ENCODE measurements at places on chromosomes 5 and 9.
A peak's percentile ranks its signal among the peaks of the same experiment; 100 is the strongest.

GRCh38 chr9:128101690-128102089 is 25.8 kb downstream of the PTGES2 start:
- no peak for DNase-seq

- no peak for DNase-seq
These were observed 10.4 kb downstream of the MED27 start for GRCh38 chr9:132069046-132069898.

- DNase-seq, result no peak
These were observed 125.4 kb upstream of the FAM120A start for GRCh38 chr9:93326056-93326455.

- no peak for DNase-seq
These were observed 55.9 kb downstream of the MRPL36 start for GRCh38 chr5:1743769-1744085.

GRCh38 chr5:158482125-158482524 is 617.6 kb downstream of the EBF1 start:
- no peak for DNase-seq

DNA sequence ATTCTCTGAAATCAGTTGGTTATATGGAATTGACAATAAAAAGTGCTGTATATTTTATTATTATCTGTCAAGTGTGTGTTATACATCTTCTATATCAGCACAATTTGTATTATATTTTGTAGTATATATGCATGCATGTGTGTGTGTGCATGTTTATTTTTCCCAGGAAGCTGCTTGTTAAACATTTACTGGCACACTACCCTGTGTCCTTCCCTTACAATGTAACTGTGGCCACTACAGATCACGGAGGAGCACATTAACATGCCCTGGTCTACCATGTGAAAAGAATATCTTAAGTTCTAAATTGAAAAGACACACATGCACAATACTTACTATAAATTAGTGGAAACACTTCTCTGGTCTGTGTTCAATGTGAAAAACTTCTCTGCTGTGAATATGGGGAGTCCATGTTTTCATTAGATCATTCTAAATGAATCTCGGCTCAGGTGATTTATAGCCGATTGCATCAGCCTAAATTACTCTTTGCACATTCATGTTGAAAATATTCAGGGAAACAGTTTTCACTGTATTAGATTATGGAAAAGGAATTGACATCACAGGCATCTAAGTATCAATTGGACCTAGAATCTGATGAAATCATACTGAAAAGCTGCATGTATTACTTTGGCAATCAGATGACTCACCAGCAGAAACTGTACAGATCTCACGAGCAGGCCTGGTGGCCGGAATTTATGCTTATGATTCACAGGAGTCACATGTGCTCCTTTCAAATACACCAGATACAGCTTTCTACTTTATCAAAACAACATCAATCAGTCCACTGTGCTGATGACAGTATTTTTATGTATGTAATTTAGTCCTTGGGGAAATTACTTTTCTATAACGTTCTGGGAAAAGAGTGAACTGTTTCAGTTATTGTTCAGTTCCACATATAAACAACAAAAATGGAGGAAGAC is 39.4 kb downstream of the LURAP1L start:
- peak; percentile 19 for DNase-seq

DNA sequence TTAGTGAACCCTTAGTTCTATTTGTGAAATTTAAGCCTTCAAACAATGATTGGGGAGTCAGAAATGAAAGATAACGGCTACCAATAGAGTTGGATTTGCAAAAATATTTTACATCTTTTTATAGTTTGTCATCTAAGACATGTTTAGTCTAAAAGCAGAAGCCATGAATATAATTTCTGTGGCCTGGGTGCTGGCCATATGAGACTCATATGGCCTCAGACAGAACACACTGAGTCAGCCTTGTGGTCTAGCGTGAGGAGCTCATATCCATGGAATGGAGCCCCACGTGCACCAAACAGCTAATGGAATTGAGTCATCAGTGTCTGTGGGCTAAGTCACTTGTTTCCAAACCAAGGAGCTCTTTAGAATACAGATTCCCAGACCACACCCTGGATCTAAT is 240.7 kb upstream of the NREP start:
- DNase-seq, result no peak

- no peak for DNase-seq
These were observed 118.3 kb downstream of the PIK3R1 start for GRCh38 chr5:68333649-68334552.

DNA sequence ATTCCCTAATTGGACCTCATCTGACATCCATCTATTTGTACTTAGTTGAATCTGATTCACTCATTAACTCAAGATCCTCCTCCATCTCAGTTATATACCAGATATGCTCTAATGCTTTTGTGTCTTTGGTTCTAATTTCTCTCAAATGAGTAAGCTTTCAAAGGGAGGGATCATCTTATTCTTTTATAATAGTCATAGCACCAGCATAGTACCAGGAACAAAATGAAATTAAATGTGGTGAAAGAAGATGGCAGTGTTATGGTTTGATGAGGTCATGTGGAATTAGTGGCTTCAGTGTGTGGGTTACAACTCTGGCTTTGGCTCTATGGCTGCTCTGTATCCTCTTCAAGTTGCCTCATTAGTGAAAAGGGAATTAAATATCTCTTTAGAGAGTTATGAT is 32.5 kb upstream of the ZNF366 start:
- DNase-seq, result no peak

DNA sequence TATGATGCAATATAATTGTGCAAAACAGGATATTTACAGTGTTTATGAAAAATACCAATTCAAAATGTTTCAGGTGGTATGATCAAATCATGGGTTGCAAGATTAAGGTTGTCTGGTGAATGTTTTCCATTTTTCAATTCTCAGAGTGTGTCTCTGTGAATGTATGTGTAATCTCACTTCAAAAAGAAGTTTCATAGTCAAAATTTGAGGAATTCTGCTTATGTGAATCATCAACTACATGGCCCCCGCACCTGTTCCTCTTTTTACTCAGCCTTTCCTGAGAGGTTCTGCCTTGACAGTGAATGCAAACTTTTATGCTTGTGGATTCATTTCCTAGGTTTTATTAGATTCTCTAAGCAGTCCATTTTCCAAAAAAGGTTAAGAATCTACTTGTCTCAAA is 32.1 kb downstream of the KCTD16 start:
- DNase-seq, result no peak

- DNase-seq, result no peak
These were observed 662.5 kb downstream of the IRX1 start for GRCh38 chr5:4258170-4258569.

GRCh38 chr5:117803533-117803932 is 1184.8 kb downstream of the DTWD2 start:
- DNase-seq, result no peak

GRCh38 chr5:173329491-173330337 is 1.5 kb upstream of the STC2 start:
- no peak for DNase-seq

DNA sequence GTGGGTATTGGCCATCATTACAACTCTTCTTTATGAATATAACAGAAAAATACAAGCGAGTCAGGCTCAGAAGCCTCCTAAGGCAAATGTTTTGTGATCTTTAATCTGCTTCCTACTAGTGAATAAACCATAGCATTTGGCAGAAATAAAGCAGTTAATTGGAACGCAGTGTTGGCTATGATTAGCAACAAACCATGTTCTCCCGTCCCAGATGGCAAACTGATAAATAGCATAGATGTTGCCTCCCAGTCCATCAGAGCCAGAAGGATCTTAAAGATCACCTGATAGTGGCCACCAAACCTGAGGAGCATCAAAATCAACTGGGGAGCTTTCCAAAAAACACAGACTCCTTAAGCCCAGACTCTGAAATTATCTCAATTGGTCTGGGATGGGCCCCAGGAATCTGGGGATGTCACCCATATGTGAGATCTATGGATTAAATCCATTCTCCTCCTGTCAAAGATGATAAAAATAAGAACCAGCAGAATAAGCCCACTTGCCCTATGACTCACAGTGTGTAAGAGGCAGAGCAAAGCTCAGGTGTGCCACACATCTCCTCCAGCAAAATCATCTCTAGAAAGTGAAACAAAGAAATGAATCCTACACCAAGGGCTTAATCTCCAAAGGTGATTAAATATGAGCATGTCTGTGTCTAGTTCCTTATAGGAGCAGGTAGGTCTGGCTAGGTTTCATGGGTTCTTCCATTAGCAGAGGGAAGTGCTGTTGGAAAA is 50.3 kb downstream of the APBA1 start:
- no peak for DNase-seq

DNA sequence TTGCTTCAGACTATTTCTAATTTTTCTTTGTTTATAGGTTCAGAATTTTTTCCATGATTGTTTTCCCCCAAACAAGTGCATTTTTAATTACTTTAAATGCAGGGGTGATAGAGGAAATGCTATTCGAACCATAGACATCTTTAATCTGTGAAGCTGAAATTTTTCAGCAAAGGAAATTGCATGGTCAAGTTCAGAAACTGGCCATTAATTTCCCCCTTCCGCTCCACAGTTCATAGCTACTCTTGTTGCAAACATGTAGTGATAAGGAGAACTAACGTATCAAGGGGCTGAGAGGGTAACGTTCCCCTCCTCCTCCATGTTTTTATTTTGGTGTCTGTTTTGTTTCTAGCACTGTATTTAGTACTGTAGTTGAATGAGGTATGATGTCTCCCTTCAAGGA is 3.4 kb upstream of the ROPN1L start:
- DNase-seq, result no peak

GRCh38 chr5:134464988-134465815 is 53.5 kb upstream of the CDKN2AIPNL start:
- DNase-seq, result no peak

DNA sequence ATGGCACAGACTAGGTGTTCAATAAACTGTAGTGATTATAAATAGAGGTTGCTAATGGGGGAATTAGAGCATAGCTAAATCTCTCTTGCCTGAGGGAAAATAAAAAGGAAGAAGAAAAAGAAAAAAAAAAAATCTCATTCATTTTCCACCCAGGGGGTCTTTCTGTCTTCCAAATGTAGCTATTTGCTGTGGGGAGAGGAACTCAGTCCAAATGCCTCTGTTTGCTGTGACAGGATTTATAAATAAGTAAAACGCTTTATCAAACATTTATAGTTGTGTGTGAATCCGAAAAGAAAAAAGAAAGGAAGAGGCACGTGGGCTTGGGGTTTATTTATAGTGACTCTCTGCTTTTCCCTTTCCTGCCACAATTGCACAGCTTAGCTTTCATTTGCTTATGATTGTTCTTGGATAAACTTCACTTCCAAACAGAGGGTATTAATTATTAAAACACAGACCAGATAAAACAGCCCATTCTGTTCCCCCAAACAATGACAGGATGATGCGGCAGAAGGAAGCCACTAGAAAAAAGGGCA is 245.7 kb downstream of the ASTN2 start:
- no peak for DNase-seq

GRCh38 chr9:79120941-79121340 is 450.8 kb upstream of the TLE4 start:
- no peak for DNase-seq

- no peak for DNase-seq
These were observed 97.0 kb upstream of the SMARCA2 start for GRCh38 chr9:1918108-1918507.

GRCh38 chr9:8863069-8863468 is 1063.5 kb upstream of the DMAC1 start:
- DNase-seq, result no peak

DNA sequence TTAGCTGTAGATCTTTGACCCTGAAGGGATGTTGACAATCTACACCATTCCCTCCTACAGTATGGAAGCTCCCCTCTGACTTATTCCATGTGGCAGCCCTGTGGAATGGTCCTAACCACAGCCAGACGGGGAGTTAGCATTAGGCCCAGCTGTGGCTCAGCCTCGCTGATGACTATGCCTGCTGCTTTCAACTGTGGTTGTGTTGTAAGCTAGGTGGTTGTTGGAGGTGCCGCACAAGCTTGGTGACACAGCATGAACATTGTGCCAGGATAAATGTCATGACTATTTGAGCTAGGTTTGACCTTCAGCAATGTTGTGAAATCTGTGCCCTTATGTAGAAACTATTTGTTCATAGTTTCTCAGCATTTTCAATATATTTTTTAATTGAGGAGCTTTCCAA is 40.6 kb downstream of the SGCD start:
- DNase-seq, result no peak

- DNase-seq, result no peak
These were observed 142.9 kb downstream of the AOPEP start for GRCh38 chr9:94869415-94869843.

DNA sequence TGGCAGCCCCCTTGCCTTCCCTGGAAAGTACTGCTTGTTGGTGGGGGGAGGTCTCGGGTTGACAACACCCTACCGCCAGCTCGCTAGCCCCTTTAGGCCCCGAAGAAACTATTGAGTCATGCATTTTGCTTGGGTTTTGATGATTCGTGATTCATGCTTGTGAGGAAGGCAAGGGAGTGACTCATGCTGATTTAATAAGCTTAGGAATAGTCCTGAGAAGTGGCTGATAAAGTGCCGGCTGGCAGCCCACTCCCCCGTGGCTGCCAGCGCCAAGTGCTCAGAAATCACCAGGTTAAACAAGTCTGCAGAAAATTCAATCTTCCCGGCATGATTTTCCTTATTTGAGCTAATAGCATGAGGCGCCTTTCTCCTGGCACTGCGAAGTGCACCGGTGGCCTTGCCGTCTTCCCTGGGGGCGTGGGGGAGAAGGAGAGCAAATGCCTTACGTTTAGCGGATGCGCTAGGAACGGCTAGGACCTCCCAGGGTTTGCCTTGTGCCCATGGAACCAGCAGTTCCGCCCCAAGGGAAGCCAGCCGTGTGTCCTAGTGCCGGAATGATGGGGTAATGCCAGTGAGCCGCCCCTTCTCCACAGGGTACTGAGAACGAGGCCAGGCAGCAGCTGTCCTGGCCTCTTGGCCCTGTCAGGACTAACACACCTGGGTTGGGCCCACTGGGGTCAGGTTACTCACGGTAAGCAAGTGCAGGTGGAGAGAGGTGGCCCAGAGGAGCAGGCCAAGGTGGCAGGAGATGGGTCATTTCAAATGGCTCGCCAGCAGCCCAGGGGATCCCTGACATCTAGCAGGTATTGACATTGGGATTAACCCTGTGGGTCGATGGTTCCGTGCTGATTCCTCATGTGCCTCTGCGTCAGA is 151.9 kb downstream of the MACROH2A1 start:
- DNase-seq, result no peak

DNA sequence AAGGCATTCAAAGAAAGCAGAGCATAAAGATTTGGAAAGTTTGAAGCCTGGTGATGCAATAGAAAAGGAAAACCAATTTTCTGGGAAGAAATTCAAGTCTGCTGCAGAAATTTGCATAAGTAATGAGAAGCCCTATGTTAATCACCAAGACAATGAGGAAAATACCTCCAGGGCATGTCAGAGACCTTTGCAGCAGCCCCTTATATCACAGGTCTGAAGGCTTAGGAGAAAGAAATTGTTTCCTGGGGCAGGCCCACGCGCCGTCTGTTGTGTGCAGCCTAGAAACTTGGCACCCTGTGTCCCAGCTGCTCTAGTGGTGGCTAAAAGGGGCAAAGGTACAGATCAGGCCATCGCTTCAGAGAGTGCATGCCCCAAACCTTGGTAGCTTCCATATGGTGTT is 495.3 kb upstream of the CDH6 start:
- no peak for DNase-seq

- no peak for DNase-seq
These were observed 695.0 kb downstream of the DTWD2 start for GRCh38 chr5:118293378-118293777.

- DNase-seq, result no peak
These were observed 53.8 kb downstream of the NFX1 start for GRCh38 chr9:33344145-33344544.
